ENCODE measurements at places on chromosomes 7 and 10.

DNA sequence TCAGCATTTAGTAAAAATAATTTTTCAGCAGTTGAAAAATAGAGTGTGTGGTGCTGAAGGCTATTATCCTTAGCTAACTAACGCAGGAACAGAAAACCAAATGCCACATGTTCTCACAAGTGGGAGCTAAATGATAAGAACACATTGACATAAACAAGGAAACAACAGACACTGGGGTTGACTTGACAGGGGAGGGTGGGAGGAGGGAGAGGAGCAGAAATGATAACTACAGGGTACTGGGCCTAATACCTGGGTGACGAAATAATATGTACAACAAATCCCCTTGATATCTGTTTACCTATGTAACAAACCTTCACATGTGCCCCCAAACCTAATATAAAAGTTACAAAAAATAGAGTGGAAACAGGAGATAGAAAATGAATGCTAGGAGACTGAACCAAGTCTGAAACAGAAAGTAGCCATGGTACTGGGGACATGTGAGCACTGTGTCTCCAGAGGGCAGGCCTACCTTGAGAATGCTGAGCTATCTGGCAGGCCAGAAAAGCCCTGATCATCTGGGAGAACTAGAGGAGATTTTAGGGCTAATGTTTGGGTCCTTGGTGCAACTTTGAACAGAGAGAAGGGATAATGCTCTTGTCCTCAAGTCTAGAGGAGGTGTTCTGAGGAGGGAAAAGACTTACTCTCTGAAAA, 4.7 kb upstream of the EFCAB10 start:
- DNase-seq = no peak

DNA sequence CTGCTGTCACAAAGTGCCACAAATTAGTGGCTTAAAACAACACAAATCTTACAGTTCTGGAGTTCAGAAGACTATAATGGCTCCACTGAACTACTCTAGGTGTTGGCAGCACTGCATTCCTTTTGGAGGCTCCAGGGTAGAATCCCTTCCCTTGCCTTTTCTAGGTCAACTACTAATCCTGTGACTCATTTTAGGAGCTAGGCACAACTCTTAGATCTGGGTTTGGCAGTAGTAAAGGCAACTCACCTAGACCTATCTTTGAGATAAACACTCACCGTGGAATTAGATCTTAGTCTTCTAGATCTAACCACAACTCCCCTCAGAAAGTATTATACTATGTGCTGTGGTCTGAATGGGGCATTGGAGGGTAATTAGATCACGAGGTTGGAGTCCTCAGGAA, 60.4 kb downstream of the ANKIB1 start:
- no peak for DNase-seq

GRCh38 chr7:128056901-128057300, 25.7 kb upstream of the LRRC4 start:
- no peak for DNase-seq

DNA sequence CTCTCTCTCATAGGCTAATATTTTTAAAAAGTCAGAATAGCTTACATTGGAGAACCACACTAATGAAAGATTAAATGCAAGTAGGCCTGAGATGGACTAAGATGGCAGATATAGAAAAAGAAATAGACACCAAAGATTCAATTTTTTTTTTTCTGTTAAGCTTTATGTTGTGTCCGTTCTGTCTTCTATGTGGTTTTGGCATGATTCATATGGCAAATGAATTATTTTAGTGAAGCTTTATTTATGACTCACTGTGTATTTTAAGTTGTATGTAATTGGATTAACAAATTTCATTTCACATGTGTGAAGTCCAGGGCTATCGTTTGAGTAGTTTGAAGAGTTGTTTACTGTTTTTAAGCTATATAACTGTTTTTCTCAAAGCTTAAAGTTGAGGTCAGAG, 214.8 kb downstream of the CAMK1D start:
- no peak for DNase-seq

GRCh38 chr7:105261689-105262088, 127.0 kb downstream of the SRPK2 start:
- peak; percentile 11 for DNase-seq

DNA sequence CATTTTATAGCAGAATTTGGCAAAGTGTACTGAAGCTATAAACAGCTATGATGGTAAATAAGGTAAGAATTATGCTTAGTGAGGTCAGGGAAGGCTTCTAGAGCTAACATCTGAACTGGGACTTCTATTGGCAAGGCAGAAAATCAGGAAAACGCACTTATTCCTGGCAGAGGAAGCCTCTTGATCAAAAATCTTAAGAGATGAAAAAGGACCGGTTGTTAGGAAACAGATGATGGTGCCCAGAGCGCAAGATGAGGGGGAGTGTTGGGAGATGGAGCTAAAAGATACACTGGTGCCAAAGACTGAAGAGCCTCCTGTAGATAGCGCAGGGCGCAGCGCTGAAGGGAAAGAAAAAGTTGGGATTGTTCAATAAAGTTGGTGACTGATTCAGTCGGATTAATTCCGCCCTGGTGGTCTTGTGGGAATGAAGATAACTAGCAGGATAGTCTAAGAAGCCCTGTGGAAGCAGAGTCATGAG, 550 bp upstream of the CALU start:
- DNase-seq = no peak

DNA sequence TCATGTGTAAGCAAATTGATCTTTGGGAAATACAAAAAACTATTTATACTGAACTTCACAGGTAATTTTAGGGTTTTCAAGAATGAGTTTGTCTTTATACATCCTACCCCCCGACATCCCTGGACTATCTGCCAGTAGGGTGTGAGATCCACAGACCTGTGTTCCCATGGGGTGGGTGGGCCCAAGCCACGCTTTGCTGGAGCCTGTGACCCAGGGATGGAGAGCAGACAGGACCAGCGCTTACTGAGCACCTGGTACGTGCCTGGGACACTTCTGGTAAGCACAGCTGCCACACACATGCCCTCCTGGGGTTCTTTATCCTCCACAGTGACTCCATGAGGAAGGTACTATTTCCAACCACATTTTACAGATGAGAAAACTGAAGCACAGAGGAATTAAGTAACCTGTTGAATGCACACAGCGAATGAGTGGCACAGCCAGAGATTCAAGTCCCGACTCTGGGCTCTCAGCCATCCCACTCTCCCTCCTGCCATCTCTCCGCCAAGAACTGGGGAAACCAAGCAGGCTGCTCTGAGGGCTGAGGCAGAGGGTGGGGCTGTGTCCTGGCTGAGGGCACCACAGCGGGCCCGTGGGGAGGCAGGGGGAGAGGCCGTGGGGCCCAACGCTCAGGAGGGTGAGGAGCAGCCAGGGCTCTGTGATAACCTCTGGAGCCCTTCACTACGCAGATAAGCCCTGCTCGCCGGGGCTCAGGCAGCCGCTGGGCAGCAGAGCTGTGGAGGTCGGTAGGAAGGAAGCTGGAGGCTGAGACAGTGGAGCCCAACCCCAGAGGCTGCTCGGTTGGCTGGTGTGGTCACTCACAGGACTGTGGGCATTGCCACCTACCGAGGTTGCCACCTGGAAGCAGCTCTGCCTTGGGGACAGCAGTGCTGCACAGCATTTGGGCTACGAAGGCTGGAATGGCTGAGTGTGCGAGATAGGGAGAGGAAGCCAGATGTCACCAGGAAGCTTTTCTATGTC, 124.2 kb downstream of the ARHGAP22 start:
- no peak for DNase-seq

- DNase-seq = no peak
Observed at GRCh38 chr7:20831956-20832355, 45.3 kb upstream of the SP8 start.

GRCh38 chr10:78552261-78552811, 516.4 kb upstream of the ZMIZ1 start:
- peak; percentile 17 for DNase-seq

DNA sequence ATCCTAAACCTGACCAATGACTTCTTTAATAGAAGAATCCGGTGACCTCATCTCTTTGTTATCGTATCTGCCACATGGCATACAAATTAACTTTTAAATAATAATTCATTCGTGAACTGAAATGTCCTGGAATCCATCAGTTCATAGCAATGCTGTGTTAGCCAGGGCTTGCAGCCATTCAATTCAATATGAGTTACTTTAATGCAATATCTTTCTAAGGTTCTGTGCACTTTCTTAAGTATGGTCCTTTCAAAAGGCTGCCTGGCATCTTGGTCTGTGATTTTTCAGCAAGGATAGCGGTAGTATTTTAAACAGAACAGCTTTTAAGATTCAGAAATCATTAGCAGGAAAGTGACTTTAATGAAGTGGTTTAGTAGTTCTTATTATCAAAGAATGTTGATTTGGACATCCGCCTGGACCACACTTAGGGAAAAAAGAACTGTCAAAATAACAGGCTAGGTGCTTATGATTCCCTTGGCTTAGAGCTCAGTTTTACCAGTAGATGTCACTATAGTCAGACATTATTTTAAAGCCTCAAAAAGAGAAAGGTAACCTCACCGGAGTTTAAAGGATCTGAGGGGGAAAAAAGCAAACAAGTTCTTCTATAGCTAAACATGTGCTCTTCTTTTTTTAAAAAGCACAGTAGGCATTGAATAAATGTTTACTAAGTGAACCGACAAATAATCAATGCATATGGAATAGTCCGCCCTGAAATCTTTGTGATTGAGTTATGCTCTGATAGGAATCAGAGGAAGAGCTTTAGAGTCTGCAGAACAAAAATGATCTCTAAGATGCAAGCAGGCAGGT, 22.7 kb downstream of the SLC35G1 start:
- peak; percentile 22 for DNase-seq

DNA sequence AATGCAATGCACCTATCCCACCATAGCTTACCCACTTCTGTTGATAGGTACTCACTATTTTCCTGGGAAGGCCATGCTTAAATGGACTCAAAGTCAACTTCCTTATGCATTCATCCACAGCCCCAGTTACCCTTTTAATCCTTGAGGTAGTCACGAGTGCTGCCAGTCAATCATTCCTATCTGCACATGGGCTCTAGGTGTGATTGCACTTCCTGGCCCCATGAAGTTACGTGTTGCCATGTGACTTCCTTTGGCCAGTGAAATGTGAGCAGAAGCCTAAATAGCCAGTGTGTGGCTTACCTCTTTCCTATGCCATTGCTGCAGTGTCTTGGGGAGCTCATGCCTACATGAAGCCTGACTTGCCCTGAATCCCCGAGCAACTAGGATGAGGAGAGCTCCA, 23.5 kb upstream of the EIF5AL1 start:
- DNase-seq = no peak

DNA sequence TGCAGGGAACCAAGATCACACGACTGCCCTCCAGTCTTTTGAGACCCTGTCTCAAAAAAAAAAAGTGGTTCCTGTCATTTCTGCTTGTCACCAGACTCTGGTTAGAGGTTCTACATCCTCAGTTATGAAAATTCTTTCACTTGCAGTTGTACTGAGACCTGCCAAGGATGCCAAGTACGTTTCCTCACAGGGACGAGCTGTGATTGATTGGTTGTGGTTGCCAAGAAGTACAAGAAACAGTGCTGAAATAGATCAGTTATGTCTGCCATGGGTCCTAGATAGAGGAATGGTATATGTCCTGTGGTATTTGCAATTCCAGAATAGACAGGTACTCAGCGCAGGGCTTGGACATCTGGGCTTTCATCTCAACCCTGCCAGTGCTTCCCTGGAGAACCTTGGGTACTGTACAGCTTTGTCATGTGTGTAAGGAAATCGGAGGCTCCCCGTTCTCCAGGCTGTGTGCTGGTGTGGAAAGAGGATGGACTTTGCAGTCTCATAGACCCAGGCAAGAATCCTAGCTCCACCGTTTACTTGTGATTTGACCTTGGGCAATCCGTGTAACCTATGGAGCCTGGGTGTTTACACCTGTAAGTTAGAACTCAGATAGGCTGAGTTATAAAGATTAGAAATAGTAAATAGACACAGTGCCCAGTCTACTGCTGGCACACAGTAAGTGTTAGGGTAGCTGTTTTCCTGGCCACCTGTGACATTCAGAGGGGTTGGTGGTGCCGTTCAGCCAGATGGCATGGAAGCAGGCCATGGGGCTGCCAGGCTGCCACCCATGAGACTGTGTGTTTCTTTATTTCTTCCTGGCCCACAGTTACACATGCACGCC, 53.0 kb downstream of the COL13A1 start:
- DNase-seq = peak; percentile 77

DNA sequence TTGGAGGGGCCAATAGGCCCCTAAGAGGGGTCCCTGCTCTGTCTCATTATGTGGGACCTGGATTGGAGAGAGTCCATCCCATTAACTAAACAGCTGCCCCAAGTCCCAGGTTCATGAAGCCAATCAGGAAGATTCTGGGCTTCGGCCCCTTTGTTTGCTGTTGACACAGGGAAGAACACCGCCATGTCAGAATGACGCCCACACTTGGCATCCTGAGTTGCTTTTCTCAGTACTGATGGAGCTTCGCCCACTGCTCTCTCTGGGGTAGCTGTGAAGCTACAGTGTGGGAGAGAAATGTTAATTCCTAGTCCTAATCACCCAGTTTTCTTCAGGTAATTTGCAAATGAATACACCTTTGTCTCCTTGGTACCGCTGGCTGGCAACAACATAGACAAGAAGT, 264.7 kb downstream of the GLRX3 start:
- DNase-seq = no peak

- no peak for DNase-seq
Observed at GRCh38 chr7:158362912-158363905, 224.4 kb downstream of the PTPRN2 start.

DNA sequence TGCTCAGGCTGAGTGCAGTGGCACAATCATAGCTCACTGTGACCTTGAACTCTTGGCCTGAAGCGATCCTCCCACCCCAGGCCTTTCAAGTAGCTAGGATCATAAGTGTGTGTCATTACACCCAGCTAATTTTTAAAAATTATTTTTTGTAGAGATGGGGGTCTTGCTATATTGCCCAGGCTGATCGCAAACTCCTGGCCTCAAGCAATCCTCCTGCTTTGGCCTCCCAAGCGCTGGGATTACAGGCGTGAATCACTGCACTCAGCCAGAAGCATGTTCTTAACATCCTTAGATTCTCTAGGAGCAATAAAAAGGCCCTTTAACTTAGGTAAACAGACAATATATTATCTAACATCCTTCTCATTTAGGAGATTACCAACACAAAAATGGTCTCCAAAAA, 38.3 kb upstream of the EFCAB10 start:
- DNase-seq = no peak

- DNase-seq = no peak
Observed at GRCh38 chr10:15197276-15197675, 28.8 kb upstream of the NMT2 start.

GRCh38 chr10:72615970-72616369, 9.9 kb downstream of the MICU1 start:
- DNase-seq = no peak
